ENCODE measurements at places on chromosomes 12 and 14.

DNA sequence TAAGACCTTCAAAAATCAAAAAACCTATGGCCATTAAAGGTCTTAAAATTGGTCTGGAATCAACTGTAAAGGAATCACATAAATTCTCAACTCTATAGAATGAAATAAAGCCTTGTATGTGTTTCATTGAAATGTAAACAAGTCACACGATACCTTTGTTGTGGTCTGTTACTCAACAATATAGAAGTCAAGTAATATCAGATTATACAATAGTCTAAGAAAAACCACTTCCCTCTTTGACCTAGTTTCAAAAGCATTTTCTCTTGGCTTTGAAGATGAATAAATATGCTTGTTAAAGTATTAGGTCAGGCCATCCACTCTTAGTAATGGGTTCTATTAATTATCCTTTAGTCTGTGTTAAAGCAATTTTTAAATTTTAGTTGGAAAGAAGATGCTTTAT lies 79.8 kb upstream of the DIO2 start:
- no peak for DNase-seq

DNA sequence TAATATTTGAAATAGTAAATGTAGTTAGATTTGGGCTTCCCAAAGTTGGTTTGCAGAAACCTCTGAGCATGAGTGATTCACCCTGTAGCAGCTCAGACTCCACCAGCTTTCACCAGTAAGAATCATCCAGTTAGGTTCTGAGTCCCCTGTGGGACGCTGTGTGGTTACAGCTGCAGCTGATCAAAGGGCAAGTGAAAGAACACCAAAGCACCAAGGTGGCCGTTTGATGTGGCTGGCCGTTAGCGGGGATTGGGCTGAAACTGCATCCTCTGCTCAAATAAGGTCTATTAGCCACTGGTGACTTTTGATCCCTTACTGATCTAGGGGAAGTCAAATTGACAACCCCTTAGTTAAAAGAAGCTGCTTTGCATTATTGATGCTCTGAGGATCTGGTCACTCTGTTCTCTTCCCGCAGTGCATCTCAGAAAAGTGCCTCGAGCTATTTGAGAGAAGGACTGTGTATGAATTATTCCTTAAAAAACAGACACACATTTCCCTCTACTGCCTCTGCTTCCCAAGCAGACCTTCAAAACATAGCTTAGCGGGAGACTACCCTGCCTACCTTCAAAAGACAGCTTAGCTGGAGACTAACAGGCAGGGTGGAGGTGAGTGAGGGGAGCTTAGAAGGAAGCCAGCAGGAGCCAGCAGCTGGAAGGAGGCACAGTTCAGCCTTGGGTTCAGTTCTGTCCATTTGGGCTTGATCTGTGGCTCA lies 3.7 kb downstream of the ABHD12B start:
- peak; percentile 78 for DNase-seq

DNA sequence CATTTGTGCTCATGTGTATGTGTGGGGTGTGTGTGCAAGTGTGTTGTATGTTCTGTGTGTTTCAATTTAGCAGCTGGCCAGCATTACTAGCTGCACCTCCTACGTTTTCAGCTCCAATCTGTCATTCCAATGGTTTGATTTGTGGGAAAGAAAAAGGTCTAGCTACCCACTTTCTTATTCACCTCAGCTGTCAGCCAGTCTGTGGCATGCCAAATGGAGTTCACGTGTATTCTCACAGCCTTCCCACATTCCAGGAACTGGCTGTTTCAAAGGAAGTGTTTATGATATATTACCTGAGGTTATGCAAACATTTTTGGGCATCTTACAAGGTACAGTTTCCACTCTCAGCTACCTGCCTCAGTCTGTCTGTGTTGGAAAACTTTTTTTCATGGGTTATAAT lies 220.2 kb upstream of the CPNE8 start:
- no peak for DNase-seq

DNA sequence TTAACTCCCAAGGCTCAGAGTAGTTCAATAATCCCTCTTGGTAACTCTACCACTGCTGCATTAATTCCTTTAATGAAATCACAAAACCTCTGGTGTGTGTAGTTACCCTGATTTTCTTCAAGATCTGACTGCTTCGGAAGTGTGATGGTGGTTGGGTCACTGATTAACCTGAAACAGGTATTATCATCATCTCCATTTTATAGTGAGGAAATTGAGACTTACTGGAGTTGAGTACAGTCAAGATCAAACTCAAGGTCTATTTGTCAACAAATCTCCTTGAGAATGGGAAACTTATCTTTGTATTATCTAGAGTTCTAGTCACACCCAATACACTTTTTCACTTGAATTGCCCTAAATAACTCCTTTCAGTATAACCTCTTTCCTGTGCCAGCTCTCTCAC lies 233.5 kb downstream of the BTG1 start:
- DNase-seq, result no peak

- no peak for DNase-seq
These were observed 455.0 kb upstream of the FLRT2 start for GRCh38 chr14:85074955-85075354.

- no peak for DNase-seq
These were observed 275.4 kb downstream of the TRHDE start for GRCh38 chr12:72547573-72547972.

DNA sequence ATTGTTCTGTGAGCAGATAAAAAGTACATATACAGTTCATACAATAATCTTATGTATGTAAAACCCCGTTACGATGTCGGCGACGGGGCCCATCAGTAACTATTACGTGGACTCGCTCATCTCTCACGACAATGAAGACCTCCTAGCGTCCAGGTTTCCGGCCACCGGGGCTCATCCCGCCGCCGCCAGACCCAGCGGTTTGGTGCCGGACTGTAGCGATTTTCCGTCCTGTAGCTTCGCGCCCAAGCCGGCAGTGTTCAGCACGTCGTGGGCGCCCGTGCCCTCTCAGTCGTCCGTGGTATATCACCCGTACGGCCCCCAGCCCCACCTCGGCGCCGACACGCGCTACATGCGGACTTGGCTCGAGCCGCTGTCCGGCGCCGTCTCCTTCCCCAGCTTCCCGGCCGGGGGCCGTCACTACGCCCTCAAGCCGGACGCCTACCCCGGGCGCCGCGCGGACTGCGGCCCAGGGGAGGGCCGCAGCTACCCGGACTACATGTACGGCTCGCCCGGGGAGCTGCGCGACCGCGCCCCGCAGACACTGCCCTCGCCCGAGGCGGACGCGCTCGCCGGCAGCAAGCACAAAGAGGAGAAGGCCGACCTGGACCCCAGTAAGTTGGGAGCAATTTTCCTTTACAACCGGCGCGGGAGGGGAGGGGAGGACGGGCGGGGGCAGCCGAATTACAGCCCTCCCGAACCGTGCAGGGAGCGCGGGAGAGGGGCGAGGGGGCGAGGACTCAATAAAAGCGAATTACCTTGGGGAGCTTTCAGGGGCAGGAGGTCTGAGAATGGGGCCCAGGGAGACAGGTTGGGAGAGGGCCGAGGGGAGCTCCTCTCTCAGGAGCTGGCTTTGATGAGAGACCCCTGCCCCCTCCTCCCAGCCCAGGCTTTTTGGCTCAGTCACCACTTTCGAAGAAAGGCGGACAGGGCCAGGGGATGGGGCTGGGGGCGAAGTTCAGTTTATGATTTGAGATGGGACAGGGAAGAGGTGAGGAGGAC lies at the start of gene HOXC9:
TSS of gene HOXC9 (plus strand) at position 46 of the 999 bp plus-strand sequence. CDS start at position 74, 28 bp downstream.
- no peak for DNase-seq

DNA sequence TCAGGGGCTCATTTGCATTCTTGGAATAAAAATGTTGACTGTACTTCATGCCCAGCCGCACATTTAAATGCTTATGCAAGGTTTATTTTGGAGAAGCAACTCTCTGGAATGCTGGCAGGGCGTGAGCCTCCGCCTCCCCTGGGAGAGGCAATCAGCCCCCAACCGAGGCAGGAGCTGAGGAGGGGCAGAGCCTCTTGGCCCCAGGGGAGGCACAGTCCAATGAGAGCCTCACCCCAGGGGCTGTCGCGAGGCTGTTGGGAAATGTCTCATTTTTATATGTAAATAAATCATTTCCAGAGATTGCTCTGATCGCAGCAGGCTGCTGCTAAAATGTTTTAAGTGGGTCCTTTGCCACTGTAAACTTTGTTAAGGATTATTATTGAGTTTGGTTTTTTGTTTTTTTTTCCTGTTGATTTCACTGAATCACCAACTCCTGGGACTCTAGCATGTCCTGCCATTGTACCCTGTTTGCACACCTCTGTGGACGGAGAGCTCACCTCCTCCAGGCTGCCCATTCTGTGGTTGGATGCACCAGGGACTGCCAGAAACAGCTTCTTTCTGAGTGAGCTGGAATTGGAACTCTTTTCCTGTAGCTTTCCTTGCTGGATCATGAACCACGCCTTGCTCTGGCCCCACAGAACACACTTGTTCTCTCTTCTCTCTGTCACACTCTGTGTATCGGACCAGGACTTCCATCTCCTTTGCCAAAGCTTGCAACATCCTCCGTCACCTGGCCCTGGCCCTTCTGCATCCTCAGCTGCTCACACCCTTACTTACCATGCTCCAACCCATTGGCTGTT lies 46.9 kb upstream of the FAM181A start:
- DNase-seq, result no peak

- no peak for DNase-seq
These were observed 29.2 kb downstream of the HIGD1C start for GRCh38 chr12:50981319-50982239.

- DNase-seq, result no peak
These were observed 234.6 kb downstream of the PCNX1 start for GRCh38 chr14:71141701-71142374.
